Upper lobe of right lung (tissue), 1 donor: ENCODE measurements at places on chromosomes 3 and 15. TPM values are rescaled to one million over a fixed set of nuclear protein-coding genes. Genes with fewer than 3 reads are reported as not detected.

DNA sequence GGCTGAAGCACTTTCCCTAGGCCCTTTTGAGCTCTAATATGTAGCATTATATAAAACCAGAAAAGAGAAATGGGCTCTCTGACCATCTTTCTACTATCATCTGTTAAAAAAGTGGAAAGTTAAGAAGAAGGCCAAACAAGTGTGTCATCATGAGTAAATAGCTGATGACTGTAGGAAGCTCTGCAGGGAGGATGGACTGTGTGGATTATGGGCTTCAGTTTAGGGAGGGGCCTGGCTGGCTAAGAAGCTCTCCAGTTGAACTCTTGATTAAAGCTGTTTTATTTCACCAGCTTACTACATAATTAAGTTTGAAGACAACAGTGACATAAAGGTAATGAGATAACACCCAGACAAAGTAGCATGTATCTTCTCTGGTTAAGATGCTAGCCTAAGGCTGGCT is 30.6 kb downstream of the INTS14 start:
- no peak for DNase-seq

DISP2 gene
- 6.5 TPM for total RNA-seq

CKMT1B gene
- total RNA-seq, result 0.84 TPM

DNA sequence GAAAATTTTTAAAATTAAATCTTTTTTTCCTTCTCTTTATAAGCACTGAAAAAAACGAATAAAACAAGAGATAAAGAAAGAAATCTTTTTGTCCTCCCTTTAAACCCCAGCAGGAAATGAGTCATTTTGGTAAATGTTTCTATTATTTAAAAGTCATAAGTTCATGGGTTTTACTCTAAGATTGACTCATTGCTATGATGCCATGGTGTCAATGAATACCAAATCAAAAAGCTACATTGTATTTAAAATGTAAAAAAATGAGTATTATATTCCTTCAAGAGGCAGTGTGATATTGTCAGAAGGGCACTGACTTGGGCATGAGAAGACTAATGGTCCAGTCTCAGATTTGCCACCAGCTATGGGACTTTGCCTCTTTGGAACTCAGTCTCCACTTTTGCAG is 303.4 kb upstream of the DNAJC19 start:
- no peak for DNase-seq

TPRG1 gene
- 22.3 TPM for total RNA-seq

FHIT gene
- total RNA-seq, result 9.6 TPM

DNA sequence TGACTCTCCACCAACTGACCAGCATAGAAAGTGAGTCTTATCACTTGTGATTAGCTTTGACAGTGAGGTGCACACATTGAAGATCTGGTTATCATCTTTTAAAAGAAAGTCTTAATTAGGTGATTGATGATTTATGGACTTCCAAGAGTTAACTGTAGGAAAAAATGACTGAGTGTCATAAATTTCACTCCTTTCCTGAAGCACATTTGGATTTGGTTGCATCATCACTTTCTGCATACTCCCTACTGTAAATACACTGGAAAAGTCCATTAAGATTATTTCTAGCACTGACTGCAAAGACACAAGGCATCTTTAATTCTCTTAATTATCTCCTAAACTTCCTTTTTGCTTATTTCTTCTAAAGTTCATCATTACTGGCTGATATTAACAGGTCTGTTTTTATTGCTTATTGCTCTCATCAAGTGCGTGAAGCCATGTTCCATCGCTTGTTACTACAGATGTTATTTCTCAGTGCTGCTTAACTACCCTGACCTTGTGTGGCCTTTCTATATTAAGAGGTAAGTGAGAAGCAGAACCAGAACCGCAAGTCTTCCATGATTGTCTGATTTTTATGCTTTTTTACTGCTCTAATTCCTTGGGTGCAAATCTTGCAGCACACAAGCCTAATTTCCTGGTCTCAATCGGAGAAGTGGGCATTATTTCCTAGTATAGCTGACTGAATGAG is 153.2 kb downstream of the MEIS2 start:
- DNase-seq, result no peak

DNA sequence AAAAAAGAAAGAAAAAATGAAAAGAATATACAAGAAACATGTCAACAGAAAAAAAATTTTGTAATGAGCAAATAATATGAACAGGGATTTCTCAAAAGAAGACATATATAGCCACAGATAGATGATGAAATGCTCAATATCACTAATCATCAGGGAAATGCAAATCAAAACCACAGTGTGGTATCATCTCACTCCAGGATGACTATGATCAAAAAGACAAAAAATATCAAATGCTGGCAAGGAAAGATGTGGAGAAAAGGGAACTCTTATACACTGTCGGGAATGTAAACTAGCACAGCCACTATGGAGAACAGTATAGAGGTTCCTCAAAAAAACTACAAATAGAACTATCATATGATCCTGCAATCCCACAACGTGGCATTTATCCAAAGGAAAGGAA is 94.1 kb downstream of the C3orf70 start:
- no peak for DNase-seq

- DNase-seq, result no peak
Observed at GRCh38 chr3:99783011-99783573, 34.6 kb upstream of the CMSS1 start.

LSMEM2 gene
- total RNA-seq, result not detected

DNA sequence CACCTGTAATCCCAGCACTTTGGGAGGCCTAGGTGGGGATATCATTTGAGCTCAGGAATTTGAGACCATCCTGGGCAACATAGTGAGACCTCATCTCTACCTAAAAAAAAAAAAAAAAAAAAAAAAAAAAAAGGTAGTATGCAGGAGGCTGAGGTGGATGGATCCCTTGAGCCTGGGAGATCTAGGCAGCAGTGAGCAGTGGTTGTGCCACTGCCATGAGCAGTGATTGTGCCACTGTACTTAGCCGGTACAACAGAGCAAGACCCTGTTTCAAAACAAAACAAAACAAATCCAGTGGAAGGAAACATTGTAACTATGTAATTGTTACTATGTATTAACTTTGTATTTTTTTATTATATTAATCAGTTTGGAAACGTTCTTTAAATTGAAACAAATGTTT is 5.9 kb downstream of the FEM1B start:
- no peak for DNase-seq

- DNase-seq, result no peak
Observed at GRCh38 chr3:15528854-15529537, 7.5 kb upstream of the COLQ start.

ARL14 gene
- not detected for total RNA-seq

DNA sequence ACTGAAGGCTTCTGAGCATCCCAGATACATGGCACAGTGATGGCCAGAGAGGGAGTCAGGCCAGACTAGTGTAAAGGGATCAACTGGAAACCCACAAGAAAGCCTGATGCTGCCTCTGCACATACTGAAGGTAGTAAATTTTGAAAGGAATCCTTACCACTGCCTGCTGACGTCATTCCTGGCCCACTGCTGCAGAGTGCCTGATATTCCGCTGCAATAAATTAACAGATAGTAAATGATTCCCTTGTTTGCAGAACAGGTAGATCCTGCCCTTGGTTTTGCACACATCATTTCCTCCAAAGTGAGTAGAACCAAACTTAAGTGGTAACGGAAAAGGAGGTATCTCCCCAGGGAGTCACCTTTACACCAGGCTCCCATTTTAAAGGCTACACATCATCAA is 146.7 kb downstream of the FBN1 start:
- DNase-seq, result no peak

DNA sequence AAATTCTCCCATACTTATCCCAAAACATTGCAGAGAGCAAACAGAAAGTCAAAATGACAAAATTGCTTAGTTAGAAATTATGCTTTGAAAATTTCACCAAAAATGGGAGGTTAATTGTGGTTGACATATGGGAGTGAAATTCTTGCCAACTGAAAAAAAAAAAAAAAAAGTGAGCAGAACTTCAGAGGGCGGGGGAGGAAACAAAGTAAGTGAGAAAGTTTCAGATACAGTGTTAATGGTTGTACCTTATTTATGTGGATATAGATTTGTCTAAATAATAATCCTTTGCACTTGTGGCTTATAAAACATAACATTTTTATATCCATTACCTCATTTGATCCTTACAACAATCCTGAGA is 91.5 kb upstream of the RAP2B start:
- no peak for DNase-seq

- DNase-seq, result no peak
Observed at GRCh38 chr15:26521130-26521529, 251.7 kb downstream of the GABRB3 start.

DNA sequence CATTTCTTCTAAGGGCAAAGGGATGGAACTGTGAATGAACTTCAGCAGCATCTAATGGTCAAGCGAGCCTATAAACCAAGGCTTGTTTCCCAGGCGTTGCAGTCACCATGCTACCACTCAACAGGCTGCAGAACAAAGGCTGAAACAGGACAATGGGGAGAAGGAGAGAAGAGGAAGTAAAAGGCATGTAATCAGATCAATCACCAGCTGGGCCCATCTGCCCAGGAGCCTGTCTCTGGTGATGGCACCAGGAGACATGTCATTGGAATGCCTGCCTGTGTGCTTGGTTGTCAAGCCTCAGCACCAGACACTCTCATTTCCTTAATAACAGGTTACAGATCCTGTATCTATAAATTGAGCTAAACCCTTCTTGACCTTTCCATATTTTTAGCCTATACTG is 81.7 kb upstream of the UMPS start:
- no peak for DNase-seq

GRCh38 chr3:171255236-171255806 is 204.9 kb downstream of the TNIK start:
- DNase-seq, result no peak

DCLK3 gene
- not detected for total RNA-seq

DNA sequence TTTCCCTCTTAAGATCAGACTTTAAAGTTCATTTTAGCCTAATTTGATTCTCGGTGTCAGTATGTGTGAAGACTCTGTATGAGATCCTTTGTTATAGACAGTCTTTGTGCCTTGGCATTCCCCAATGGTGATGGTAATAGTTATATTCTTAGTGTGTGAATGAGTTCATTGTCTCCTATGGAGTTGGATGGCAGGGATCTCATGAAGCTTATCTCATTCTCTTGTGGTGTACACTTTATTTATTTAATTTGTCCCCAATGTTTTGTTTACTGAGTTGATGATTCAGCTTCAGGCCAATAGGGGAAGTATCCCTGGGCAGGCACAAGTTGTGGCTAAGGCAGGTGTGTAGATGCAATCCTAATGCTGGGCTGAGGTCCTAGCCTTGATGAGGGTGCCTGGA is 222.0 kb upstream of the DPPA4 start:
- no peak for DNase-seq

GRCh38 chr3:94252316-94252715 is 189.5 kb downstream of the NSUN3 start:
- DNase-seq, result no peak

DNA sequence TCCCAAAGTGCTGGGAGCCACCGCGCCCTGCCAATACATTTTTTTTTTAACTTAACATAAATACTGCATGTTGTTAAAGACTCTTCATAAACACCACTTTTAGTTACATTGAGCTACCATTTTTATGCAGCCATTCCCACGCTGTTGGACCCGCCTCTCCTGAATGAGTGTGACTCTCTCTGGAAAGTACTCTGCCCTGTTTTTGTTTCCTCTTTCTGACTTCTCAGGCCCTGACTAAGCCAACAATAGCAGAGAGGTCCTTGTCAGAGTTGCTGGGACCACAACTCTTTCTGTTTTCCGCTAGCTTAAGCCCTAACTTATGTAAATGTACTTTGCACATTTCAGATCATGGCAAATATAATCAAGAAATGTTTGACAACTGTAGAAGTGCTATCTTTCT is 35.2 kb downstream of the PARP15 start:
- no peak for DNase-seq

ASB14 gene
- not detected for total RNA-seq

TM4SF1 gene
- total RNA-seq, result 188 TPM

DNA sequence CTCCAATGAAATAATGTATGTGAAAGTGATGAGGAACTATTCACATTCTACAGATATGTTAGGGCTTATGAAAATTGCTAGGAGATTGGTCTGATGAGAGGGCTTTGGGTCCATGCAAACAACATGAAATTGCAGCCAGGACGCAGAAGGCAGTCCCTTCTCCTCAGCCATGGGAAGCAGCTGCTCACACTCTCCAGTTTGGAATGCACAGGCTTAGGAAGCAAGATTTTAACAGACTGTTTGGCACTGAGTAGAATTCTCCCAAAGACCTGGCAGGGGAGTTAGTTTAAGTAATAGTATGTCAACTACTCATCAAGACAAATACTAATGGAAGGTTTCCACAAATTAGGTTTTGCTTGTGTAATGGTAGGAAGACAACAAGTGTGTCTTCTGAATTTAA is 500.7 kb upstream of the ARRDC4 start:
- DNase-seq, result no peak

CHAC1 gene
- total RNA-seq, result 4.4 TPM

GPR160 gene
- total RNA-seq, result 22.3 TPM
